ENCODE measurements at places on chromosomes 5 and 9.

DNA sequence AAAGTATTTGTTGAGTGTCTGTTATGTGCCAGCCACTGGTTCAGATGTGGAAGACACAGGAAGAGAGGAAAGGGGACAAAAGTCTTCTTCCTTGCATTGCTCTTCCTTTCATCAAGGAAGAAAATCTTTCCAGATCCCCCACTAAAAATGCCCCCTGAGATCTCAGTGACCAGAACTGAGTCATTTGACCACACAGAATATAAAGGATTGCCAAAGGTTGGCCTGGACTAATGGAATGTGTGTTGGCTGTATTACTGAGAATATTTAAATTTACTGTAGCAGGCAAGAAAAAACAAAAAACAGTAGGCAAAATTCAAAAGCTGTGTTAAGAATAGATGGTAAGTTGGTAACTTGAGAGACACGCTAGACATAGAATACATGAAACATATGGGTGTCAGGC lies 10.0 kb upstream of the SEPTIN8 start:
- DNase-seq = no peak

- no peak for DNase-seq
Observed at GRCh38 chr9:96510258-96510657, 60.3 kb downstream of the HABP4 start.

DNA sequence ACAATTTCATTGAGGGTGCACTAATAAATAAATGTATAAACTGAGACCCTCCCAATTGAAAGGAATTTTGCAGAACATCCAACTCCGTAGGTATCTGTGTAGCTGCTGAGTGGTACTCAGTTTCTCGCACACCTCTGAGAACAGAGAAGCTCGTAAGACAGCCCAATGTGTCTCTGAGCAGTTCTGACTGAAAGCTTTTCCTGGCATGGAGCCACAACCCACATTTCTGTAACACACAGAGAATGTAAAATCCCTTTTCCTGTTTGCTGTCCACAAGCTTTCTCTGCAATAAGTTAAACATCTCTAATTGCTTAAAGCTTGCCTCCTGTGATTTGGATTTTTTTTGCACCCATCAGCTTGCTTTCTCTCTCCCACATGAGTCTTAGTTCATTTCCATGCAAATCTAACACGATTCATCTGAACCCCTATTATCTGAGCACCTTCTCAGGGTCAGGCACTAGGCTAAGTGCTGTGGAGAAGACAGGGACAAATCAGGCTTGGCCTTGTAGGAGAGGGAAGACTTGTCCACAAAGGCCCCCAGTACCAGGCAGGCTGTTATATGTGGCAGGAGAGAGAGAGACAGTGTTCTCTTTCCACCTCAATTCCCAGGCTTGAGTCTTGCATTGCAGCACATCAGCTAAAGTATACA lies 44.2 kb upstream of the COL15A1 start:
- peak; percentile 83 for DNase-seq

- DNase-seq = no peak
Observed at GRCh38 chr5:54725391-54726280, 208.1 kb downstream of the SNX18 start.

- no peak for DNase-seq
Observed at GRCh38 chr5:80223561-80223960, 32.3 kb downstream of the SERINC5 start.

DNA sequence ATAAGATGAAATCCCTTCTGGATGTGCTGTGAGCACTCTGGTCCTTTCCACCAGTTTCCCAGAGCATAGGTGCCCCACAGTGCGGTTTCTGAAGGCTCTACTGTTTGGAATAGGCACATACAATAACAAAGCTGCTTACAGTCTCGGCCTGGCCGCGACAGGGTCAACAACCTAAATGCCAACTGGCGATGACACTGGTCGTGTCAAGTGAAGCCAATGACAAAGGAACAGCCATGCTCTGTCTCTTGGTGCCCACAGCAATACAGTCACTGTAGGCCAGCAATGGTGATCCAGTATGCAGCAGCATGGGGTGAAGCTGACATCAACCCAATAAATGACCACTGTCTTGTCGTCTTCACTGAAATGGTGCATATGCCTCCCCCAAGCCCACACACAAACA lies 47.8 kb upstream of the EQTN start:
- DNase-seq = no peak

GRCh38 chr5:59693492-59694309 lies 199.8 kb downstream of the PDE4D start:
- DNase-seq = peak; percentile 73

DNA sequence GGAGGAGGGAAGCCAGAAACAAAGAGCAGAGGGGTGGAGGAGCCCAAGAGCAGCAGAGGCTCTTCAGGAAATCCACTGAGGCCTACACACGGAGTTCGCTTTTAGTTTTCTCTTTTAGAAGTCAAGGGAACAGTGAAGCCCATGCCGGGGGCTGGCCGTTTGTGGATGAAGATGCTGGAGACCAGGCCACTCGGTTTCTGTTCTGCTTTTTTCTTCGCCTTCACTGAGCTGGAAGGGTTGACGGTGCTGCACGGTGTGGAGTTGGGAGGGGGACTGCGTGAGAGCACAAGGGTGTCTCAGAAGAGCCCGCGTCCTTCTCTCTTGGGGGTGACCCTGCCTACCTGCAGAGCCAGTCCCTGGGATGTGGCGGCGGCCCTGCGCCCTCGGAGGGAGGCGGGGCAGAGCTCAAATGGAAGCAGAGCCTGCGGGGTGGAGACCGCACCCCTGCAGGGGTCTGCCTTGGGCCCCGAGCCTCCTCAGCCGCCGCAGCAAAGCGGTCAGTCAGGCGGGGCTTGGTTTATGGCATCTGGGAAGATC lies 68.5 kb upstream of the CACNA1B start:
- no peak for DNase-seq

DNA sequence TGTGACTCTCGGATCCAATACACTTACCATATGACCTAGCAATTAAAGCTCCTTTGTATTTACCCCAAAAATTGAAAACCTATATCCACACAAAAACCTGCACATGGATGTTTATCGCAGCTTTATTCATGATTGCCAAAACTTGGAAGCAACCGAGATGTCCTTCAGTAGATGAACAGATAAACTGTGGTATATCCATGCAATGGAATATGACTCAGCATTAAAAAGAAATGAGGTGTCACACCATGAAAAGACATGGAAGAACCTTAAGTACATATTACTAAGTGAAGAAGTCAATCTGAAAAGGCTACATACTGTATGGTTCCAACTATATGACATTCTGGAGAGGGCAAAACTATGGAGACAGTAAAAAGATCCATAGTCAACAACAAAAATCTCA lies 82.0 kb upstream of the PHF24 start:
- DNase-seq = no peak

GRCh38 chr5:9423571-9423970 lies 122.3 kb downstream of the SEMA5A start:
- no peak for DNase-seq

DNA sequence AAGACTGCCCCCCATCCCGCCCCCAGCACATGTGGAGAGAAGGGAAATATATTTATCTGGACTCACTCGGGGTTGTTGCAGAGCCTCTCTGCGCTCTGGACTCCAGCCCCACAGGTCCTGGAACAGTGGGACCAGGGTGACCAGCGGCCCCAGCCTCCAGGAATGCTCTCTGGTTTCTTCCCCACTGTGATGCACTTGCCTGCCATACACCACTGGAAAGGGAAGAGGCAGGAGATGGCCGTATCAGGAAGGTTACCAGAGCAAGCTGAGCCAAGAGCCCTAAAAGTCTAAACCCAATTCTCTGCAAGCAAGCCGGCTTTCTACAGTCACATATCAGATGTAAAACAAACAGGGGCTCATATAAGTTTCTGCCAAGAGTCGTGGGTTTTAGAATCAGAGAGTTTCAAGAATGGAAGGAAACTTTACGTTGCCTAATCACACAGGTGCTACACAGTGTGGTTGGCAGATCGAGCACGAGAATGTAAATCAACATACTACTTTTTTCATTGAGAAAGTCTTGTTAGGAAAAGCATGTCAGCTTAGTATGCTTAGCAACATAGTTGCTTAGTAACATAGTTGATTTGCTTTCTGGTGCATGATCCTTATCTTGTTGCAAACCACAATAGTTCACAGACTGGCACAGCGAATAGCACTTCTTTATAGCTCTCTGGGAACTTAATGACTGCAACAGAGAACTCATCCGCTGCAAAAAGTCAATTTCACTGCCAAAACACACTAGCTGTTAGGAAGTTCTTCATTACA lies 201.2 kb downstream of the TARS1 start:
- peak; percentile 69 for DNase-seq

GRCh38 chr9:76690246-76690972 lies 73.8 kb upstream of the PCA3 start:
- no peak for DNase-seq

DNA sequence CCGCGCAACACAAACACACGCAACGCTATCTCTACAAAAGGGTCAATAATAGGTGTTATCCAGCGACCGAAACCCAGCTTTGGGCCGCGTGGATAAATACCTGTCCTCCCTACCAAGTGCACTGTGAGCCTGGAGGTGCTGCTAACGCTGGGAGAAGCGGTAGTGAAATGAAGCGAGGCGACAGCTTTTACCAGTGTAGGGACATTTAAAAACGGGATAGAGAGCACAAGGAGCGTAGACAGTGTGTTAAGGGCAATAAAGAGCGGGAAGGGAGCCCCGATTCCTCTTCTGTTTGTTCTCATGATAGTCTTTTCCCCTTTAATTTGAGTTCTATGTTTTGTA lies 421 bp upstream of the DEPDC1B start:
- peak; percentile 17 for DNase-seq

DNA sequence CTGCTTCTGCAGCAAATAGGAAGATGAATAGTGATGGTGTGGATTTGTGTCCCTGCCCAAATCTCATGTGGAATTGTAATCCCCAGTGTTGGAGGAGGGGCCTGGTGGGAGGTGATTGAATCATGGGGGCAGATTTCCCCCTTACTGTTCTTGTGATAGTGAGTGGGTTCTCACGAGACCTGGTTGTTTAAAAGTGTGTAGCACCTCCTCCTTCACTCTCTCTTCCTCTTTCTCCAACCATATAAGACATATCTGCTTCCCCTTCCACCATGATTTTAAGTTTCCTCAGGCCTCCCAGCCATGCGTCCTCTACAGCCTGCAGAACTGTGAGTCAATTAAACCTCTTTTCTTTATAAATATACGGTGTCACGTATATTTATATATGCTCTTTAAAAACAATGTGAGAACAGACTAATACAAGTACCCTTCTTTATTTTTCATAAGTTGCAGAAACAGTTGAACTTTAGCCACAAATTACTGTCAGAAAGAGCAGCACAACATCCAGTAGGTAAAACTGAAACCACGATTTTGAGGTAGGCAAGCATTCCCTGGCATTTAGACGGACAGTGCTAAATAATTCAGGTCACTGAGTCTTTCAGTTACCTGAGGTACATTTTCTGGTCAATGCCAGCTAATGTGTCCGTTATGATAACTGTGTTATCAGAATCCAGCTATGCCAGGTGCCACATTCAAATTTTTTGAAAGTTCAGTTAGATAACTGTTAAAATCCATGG lies 79.3 kb upstream of the SPEF2 start:
- no peak for DNase-seq

- no peak for DNase-seq
Observed at GRCh38 chr5:125219710-125220109, 473.3 kb upstream of the ZNF608 start.

DNA sequence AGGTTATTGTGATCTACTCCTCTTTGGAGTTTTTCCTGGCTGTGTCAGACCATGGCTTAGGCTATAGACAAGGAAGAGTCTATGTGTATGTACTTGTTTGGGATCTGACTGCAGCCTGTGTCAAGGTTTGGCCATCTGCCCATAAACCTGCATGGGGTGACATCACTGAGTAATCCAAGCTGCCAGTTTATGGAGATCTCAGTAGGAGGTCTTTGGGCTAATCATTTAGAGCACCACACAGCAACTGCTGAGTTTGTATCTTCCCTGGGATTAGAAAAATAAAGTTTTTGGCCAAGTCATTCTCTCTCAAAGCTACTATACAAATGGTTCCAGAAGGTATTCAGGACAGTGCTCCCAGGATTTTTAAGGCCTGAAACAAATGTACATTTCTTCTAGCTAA lies 65.5 kb upstream of the HSPB3 start:
- DNase-seq = peak; percentile 82

DNA sequence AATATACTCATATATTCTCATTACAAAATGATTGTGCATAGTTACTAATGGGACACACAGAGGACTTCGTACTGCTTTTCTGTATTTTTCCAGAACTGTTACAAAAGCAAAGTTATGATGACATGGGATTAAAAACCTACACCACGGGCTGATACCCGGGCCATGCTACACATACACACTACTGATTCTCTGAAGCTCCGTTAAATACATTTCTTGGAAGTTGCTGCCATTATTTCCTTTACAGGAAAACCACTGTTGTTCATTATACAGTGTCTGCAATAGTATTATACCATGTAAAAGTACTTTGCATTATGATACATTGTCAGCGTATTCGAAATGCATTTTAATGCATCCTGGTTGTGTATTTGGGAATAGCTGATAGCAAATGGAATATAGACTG lies 32.5 kb downstream of the EBF1 start:
- no peak for DNase-seq

DNA sequence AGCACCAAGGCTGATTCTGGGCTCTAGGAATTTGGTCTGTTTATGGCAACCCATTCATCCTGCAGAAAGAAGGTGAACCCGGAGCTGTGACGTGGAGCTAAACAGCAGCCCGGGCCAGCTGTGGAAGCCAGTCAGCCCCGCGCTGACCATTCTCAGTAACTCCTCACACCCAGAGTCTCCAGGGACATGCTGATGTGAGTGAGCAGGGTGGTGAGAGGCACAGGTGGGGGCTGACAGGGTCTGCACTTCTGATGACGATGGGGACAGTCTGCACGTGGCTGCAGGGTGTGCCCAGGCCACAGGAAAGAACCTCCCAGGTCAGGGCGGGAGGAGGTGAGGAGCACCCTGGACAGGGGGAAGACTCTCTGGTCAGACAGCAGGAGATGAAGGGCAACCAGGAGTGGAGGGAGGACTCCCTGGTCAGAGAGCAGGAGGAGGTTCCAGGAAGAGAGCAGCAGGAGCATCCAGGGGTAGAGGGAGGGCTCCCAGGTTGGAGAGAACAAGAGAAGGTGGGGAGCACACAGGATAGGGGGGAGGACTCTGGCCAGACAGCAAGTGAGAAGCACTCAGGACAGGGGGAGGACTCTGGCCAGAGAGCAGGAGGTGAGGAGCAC lies 26.1 kb upstream of the SLC6A3 start:
- DNase-seq = no peak

GRCh38 chr9:125377584-125378250 lies 116.1 kb downstream of the GAPVD1 start:
- DNase-seq = no peak
